ENCODE measurements at places on chromosomes 2 and 18.

- no peak for DNase-seq
Observed at GRCh38 chr2:102504833-102505232, 31.8 kb downstream of the SLC9A4 start.

DNA sequence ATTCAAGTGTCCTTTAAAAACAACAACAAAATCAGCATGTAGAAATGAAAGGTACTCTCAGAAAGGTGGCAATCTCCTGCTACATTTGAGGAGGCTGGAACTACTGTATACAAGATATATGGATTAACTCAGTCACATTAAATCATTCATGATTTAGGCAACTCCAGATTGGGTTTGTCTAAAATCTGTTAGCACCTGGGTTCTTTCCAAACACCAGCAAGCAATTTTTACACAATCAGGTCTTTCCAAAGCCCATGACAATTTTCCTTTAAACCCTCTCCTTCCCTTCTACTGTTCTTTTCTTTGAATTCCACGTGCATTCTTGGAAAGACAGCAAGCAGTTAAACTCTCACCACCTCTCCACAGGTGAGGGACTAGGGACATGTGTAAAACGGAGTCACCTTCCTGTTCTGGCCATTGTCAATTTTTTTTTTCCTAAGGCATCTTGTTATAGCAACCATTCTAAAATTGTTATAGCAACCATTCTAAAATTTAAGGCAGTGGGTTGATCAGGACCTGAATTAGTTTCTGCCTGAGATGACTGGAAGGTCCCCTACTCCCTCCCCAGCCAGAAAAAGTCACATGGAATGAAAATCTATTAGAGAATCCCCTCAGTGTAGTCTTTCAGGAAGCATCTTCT, 113.9 kb downstream of the ANKRD44 start:
- DNase-seq = no peak

DNA sequence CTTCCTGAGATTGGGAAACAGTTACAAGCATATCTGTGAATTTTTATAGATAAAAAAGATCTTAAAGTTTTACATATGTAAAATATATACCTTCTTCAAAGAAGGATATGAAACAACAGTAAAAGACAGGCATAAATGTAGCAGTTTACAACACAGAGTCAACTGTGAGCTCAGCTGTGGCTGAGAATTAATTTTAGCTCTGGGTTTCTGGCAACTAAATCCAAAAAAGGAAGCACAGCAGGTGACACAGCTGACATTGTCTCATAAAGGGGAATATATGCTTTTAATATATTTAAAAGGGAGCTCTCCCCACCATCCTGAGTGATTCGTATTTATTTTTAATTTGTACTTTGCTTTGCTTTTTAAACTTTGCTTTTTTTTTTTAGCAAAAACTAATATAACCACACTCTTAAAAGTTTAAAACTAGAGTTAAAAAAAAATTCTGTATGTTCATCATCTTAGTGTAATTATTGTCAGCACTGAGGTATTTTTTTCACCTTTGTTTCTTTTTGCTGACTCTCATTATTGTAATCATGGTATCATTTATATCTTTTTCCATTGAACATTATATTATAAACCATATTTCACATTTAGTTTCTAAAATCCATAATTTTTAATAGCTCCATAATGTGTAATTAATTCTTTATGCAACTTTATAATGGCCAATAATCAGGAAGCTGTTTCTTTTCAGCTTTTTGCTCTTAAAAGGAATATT, 6.7 kb downstream of the TUBB6 start:
- DNase-seq = no peak

GRCh38 chr2:27249891-27250651, 12.8 kb downstream of the SLC30A3 start:
- DNase-seq = peak; percentile 83

GRCh38 chr2:143732076-143732475, 602.9 kb downstream of the ARHGAP15 start:
- no peak for DNase-seq

DNA sequence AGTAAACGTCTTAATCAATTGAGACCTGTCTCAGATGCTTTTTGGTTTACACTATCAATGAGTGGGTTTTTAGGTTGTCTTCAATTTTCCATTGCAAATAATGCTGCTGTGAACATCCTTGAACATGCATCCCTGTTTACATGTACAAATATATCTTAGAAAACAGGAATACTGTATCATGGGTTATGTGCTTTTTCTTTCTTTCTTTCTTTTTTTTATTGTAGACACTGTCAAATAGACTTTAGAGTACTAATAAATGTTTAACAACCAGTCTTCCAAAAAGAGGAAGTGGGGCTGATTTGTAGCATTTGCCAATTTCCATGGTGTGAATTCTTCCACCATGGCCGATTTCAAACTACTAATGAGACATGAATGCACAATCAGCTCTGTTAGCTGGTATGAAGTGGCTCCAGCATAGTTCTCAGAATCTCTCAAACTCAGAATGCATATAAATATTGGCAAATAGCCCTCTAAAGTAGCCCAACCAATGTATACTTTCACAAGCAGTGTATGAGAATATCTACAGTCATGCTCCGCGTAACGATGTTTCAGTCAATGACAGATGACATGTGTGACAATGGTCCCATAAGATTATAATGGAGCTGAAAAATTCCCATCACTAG, 50.3 kb upstream of the B3GNT2 start:
- DNase-seq = no peak

DNA sequence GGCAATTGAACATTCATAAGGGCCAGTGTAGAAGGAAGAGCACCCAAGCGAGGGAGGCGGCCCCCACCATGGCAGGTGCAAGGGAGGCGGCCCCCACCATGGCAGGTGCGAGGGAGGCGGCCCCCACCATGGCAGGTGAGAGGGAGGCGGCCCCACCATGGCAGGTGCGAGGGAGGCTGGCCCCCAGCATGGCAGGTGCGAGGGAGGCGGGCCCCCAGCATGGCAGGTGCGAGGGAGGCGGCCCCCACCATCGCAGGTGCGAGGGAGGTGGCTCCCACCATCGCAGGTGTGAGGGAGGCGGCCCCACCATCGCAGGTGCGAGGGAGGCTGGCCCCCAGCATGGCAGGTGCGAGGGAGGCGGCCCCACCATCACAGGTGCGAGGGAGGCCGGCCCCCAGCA, 24.7 kb upstream of the GPC1 start:
- DNase-seq = no peak

DNA sequence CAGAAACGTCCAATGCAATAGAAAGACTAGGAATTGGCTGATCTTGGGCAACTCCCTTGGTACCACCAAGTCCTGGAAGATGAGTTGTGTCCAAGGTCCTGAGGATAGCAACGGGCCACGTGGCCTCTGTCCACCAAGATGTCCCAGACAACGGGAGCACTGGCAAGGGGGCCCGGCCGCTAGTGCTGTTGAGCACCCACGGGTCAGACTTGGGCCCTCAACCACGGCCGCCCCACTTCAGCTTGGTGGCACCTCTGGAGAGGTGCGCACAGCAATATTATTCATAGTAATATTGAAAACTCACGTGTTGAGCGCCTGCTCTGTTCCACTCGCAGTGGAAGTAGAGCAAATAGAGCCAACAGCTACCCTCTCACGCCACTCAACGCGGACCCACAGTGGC, 19.0 kb downstream of the PASK start:
- no peak for DNase-seq

- no peak for DNase-seq
Observed at GRCh38 chr2:111694700-111695101, 189.3 kb downstream of the ANAPC1 start.

DNA sequence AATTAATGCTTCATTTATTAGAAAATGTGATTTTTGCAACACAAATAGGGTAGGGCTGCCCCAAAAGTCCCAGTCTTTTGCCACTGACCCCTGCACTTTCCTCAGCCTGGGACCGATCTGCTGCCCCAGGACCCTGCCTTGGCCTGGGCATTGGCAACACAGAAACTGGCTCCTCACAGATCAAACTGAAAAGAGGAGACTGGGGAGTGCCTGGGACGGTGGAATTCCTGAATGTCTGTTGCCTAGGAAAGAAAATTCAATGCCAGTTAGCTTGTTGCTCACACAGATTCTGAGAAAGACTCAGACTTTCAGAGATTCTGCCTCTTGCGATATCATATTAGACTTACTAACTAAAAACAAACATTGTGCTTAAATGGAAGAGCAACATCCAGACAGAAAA, 211.2 kb downstream of the VAPA start:
- no peak for DNase-seq

- no peak for DNase-seq
Observed at GRCh38 chr2:165114346-165114939, 89.4 kb downstream of the SCN3A start.

- no peak for DNase-seq
Observed at GRCh38 chr2:135525786-135526185, 5.2 kb downstream of the ZRANB3 start.

DNA sequence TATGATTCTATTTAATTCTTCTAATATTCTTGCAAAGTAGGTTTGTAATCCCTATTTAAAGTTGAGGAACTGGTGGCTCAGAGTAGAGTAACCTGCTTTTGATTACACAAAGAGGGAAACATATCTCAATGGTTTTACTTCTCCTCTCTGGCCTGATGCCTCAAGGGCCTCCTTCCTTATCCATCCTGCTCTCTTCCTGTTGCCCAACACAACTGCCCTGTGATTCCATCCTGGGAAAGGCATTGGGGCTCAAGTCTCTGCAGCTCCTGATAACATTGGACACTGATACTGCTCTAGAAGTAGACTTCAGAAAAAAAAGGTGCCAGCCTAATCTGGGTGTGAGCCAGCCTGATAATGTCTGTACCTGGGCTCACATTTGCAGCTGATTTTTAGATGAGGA, 75.8 kb downstream of the RDH14 start:
- DNase-seq = no peak

DNA sequence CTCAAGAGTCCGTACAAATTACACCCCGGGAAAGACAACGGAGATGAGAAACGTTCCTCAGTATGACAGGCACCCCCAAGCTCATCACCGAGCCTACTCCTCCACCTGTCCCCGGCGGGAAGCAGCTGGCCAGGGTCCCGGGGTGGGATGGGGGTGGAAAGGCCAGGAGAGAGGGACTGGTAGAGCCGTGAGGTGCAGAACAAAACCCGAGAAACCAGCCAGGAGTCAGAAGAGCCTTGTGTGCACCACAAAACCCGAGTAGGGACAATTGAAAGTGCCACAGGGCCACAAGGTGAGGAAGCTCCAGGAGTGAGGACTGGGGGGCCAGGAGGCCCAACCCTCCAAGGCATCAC, 75.5 kb upstream of the SALL3 start:
- DNase-seq = no peak

- DNase-seq = peak; percentile 44
Observed at GRCh38 chr2:40451918-40452605, at the start of gene SLC8A1. Gene SLC8A1 (minus strand): TSS chr2:40452090.

GRCh38 chr18:39345321-39345720, 1779.7 kb upstream of the CELF4 start:
- DNase-seq = no peak

DNA sequence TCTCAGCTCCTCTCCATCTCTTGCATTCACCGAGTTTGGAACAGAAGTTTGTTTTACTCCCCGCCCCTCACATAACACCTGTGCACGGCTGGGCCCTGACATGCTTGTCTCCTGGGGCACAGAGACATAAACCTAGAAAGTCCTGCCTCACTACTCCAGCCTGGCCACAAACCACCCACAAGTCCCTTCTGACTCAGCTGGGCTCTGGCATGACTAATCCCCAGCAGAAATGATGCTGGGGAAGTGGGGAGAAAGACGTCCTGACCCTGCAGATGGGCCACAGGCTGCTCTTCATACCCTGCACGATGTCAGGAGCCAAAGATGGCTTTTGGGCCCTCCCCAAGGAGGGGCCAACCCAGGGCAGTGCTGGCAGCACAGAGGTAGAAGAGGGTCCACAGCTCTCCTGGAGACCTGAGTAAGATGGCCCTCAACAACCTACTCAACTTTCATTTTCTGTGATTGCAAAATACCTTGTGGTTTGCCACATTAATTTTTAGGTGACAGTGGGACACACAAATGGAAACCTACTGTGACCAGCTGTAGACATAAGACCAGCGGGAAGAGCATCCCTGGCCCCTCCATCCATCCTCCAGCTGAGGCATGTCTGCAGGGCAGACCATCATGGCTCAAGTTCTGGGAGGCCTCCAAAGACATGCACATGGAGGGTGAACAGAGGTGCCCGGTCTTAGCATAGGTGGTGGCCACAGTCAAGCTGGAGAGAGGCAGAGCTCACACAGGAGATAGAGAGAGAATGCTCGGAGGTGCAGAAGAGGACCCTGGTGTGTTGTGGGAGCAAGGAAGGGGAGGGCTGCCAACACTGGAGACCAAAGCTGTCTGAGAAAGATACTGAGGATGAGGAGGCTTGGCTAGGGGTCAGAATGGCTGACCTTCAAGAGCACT, 40.0 kb downstream of the DNMT3A start:
- peak; percentile 88 for DNase-seq

GRCh38 chr2:3132466-3132865, 245.2 kb downstream of the EIPR1 start:
- no peak for DNase-seq

GRCh38 chr2:120609826-120610395, 125.8 kb upstream of the GLI2 start:
- DNase-seq = no peak

- no peak for DNase-seq
Observed at GRCh38 chr2:108354136-108354535, 23.6 kb upstream of the SULT1C4 start.

Measured in GM20000 (cell line).